ENCODE measurements at places on chromosomes 13 and 19.

- no peak for DNase-seq
These were observed 103.8 kb upstream of the SPATA13 start for GRCh38 chr13:24056616-24057137.

DNA sequence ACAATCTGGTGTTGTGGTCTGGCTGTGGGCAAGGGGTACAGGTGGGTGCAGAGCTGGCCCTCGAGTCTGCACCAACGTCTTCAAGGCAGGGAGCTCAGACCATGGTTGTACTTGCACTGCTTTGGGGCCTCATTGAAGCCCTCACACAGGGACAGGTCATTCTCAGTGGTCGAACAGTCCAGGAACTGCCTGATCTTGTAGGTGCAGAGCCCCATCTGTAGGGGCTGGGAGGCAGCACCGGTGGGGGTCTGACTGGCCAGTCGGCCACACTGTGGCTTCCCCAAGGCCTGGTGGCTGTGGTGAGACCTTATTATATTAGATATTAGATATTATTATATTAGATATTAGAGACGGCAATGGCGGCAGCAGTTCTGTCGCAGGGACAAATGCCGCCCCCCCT is 14.0 kb downstream of the S1PR2 start:
- no peak for DNase-seq

- DNase-seq: no peak
These were observed 752.7 kb upstream of the GPC6 start for GRCh38 chr13:92473765-92474475.

GRCh38 chr19:4991996-4992698 is 23.2 kb downstream of the KDM4B start:
- no peak for DNase-seq

DNA sequence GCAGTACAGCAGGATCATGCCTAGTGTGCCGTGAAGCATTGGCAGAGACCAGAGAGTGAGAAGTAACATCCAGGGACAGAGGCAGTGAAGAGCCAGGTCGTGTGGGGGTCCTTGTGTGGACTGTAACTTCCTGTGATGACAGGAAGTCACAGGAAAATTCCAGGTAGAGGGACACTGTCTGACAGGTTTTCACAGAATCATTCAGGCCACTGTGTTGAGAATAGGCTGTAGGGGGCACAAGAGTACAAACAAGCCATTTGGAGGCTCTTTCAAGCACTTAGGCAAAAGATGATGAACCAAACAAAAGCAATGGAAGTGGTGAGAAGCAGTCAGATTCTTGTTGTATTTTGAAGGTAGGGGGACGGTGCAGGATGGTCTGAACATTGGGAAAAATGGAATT is 46.4 kb downstream of the N4BP2L1 start:
- peak; percentile 19 for DNase-seq

Measured in BE2C (cell line).